ENCODE measurements at places on chromosomes 4 and X.

DNA sequence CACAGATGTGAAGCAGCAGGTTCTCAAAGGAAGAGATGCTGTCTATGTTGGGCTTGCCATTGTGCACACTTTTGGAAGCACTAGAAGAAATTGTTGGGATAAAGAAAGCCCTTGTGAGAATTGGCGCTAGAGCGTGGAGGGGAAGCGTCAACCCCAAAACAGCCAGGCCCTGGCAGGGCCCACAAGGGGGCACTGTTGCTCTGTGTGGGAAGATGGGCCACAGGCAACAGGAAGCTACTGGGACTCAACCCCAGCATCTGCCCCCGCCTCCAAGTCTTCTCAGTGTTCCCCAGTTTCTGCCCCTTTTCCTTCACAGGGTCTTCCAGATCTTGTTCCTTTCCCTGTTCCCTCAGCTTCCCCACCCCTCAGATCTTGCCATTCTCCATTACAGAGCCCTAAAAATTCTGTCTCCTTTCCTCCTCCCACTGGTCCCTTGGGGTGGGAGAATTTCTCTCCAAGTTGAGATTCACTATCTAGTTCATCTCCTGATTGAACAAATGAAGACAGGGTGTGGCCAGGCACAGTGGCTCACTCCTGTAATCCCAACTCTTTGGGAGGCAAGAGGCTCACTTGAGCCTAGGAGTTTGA is 85.5 kb downstream of the STARD8 start:
- no peak for DNase-seq

- DNase-seq, result no peak
These were observed 10.6 kb upstream of the H2AZ1 start for GRCh38 chr4:99960648-99961047.

DNA sequence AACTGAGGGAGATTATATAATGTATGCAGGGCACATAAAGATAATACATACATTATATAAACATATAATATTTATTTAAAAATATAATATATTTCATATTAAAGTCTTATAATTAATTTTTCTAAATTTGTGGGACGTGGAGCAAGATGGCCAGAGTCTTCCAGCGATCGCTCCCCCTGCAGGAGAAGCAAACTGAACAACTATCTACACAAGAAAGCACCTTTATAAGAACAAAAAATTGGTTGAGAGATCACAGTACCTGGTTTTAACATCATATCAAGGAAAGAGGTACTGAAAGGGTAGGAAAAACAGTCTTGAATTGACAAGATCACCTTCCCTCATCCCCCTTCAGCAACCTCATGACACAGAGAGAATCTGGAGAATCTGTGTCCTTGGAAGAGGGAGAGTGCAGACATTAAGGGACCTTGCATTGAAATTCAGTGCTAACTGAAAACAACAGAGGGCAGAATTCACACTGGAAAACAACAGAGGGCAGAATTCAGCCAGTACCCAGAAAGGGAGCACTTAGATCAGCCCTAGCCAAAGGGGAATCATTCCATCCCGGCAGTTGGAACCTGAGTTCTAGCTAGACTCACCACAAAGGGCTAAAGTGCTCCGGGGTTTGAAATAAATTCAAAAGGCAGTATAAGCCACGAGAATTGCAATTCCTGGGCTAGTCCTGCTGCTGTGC is 262.5 kb upstream of the NDST3 start:
- no peak for DNase-seq

GRCh38 chrX:39431893-39432292 is 630.6 kb downstream of the MID1IP1 start:
- DNase-seq, result no peak

DNA sequence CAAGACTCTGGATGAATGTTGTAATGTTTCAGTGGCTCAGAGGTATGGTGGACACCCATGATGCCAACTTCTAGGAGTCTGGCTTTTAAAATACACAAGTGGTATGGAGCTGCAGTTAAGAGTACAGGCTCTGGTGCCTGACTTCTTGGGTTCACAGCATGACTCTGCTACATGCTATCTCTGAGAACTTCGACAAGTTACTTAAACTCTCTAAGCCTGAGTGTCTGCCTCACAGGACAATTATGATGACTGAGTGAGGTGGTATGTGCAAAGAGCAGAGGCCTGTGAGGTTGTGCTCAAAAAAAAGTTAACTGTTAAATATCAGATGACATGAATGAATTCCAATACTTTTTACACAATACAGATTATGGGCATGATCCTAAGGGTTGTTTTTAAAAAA is 90.9 kb upstream of the SRD5A3 start:
- no peak for DNase-seq

DNA sequence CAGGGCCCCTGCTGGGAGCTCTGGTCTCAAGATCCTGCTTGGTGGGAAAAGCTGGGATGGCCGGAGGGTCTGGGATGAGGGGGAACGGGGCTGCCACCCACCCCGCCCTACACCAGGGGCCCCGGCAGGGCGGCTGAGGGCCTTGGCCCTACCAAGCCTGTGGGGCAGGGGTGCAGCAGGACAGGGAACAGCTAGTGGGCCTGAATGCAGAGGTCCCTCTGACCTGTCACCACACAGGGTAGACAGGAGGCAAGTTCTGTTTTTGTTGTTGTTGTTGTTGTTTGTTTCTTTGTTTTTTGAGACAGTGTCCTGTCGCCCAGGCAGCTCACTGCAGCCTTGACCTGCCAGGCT is 332 bp upstream of the RENBP start:
- no peak for DNase-seq

DNA sequence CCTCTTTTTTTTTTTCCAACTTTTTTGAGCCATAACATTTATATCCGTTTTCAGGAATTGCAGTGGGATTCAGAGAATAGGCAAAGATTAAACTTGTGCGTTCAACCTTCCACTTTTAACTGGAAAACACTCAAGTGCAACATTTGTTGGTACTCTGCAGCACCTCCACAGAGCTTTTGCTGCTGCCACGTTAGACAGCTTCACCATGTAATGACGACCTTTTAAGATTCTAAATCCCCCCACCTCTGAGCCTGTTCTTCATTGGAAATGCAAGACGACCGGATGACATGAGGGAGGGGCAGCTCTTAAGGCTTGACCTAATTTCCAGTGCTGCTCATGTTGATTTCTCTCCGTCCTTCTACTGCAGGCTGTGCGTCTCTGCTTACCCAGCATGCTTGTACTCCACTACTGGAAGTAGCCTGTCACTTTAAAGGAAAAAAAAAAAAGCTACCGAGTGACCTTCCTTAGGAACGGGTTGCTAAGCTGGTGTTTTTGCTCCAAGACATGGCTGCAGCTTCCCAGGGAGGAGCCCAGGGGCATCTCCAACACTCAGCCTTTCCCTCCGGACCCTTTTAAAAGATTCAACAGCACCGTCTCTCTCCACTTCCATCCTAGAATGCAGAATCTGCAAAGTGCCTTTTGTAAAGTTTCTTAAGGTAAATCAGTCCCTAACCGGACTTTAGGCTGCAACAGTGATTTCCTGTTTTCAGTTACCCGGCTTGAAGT is at the start of gene CC2D2A:
Gene CC2D2A (plus strand): TSS at position 481 of the 726 bp plus-strand sequence. CDS start 6,051 bp downstream, outside the sequence.
- DNase-seq, result no peak

DNA sequence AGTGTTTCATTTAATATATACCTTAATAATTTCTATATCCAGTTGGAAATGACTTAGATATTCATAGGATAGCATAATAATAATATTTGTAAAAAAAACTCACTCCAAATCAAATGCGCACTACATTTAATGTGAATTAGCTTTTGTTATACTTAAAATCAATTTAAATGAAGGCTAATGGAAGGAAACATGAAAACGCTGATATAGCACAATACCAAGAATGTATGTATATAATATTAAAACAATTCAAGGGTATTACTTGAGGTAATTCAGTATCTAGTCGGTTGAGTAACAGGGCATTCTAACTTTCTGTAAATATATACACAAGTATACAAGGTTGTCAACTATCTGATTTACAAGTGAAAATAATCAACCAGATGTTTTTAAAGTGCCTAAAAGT is 307.1 kb upstream of the TEX13C start:
- no peak for DNase-seq

GRCh38 chr4:123554801-123555232 is 158.2 kb downstream of the SPRY1 start:
- DNase-seq, result no peak

GRCh38 chr4:99652596-99653436 is 4.8 kb downstream of the C4orf54 start:
- peak; percentile 70 for DNase-seq

DNA sequence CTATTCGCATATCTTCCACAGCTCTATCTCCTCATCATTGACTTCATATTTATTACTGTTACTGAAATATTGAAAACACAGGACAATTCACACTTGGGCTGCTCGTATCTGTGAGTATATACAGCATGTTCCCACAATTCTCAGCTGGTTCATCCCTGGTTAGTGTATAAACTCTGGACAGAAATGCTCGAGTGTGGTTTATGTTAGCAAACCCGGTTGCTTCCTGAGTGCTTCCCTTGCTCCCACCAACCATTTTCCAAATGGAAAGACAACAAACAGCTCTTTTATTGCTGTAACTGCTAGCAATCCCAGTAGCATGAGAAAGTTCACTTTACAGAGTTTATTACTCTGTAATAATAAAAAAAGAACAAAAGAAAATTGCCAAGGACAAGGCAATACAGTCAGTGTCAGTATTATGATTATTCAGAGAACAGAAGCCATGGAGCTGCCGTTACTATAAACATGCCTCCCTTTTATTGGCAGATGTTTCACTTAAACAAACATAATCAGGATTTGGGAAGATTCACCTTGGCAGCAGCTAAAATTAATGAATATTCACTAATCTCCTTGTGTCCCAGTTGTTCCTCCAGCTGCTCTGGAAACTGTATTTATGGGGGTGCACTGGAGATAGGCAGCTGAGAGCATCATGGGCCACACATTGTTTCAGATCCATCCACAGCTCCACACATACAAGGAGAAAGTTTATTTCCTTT is 134.1 kb upstream of the GUCY1A1 start:
- DNase-seq, result no peak

DNA sequence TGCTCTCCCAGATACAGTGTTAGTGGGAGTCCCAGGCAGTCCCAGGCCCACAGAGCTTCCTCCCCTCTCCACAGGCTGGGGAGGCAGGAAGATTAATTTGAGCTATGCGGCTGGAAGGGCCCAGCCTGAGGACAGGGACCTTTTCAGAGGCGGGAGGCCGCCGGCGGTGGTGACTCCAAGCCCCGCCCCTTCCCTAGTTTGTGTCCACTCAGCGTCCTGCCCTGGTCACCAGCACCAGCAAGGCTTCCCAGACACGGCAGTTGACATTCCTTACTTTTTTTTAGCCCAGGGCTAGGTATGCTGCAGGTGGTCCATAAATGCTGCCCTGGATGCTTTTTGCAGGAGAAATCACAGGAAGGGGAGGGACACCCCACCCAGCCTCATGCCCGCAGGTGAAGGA is 67.7 kb upstream of the LRPAP1 start:
- no peak for DNase-seq

DNA sequence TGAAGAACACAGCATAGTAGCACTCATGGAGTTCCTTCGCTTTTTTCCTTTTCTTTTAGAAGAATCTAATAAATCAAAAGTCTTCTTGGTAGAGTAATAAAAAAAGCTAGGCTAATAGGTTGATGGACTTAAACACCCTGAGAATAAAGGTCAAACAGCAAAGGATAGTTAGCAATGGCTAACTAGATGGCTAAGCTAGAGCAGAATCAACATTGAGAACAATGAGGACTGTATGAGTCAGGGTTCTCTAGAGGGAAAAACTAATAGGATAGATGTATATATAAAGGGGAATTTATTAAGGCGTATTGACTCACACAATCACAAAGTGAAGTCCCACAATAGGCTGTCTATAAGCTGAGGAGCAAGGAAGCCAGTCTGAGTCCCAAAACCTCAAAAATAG is 550.9 kb downstream of the GLUD2 start:
- DNase-seq, result no peak

DNA sequence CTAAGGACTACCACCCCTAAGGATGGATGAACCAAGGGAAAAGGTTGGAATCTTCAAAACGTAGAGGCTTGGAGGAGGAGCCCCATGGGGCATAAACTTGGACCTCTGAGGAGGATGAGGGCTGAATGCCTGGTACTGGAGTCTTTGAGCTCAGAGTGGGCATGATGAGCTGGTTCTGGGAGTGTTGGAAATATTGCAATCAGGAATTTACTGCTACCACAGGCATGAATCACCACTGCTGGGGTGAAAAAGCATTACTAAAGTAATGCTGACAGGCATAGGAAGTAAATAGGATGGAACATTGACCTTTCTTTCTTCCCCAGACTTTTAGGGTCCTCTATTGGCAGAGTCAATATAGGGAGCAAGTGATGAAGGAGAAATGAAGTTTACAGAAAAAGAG is 105.8 kb upstream of the RPS6KA3 start:
- no peak for DNase-seq

DNA sequence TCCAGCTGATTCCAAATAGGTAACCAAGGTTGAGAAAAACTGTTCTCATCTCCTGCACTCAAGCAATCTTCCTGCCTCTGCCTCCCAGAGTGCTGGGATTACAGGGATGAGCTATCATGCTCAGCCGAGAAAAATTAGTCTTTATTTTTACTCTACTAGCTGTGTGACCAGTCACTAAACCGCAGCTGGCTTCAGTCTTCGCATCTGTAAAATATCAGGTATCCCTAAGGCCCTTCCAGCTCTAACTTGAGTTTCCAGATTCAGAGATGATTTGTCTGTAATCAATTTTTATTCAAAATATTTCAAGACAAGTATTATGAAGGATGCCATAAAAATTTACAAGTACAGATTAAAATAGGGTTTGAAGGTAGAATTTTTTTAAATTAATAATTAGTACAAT is 3.5 kb downstream of the ADH6 start:
- no peak for DNase-seq

- no peak for DNase-seq
These were observed 59.0 kb downstream of the PCGF3 start for GRCh38 chr4:764405-765169.

GRCh38 chr4:123505095-123506010 is 108.8 kb downstream of the SPRY1 start:
- DNase-seq, result peak; percentile 27

GRCh38 chrX:28586981-28587551 is at the start of gene IL1RAPL1:
TSS of gene IL1RAPL1 (plus strand) at chrX:28587446.
- DNase-seq, result no peak

DNA sequence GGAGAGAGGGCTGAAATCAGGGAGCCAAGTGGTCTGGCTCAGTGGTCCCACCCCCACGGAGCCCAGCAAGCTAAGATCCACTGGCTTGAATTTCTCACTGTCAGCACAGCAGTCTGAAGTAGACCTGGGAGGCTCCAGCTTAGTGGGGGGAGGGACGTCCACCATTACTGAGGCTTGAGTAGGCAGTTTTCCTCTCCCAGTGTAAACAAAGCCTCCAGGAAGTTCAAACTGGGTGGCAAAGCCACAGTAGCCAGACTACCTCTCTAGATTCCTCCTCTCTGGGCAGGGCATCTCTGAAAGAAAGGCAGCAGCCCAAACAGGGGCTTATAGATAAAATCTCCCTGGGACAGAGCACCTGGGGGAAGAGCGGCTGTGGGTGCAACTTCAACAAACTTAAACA is 88.1 kb downstream of the NPFFR2 start:
- no peak for DNase-seq

- no peak for DNase-seq
These were observed 47.2 kb upstream of the HS6ST2 start for GRCh38 chrX:133005616-133006015.

GRCh38 chrX:50152456-50152855 is 48.4 kb downstream of the AKAP4 start:
- DNase-seq, result no peak

- DNase-seq, result no peak
These were observed 259.1 kb downstream of the DACH2 start for GRCh38 chrX:86407371-86407770.

- no peak for DNase-seq
These were observed 95.7 kb upstream of the TSPAN7 start for GRCh38 chrX:38465686-38466085.
